Stimulated activated CD8-positive, alpha-beta memory T cell treated with anti-CD3 and anti-CD28 coated beads, Interleukin-4, amount 100 ng/mL, for 4 hours (primary cell): ENCODE measurements at places on chromosomes 12 and 14.

DNA sequence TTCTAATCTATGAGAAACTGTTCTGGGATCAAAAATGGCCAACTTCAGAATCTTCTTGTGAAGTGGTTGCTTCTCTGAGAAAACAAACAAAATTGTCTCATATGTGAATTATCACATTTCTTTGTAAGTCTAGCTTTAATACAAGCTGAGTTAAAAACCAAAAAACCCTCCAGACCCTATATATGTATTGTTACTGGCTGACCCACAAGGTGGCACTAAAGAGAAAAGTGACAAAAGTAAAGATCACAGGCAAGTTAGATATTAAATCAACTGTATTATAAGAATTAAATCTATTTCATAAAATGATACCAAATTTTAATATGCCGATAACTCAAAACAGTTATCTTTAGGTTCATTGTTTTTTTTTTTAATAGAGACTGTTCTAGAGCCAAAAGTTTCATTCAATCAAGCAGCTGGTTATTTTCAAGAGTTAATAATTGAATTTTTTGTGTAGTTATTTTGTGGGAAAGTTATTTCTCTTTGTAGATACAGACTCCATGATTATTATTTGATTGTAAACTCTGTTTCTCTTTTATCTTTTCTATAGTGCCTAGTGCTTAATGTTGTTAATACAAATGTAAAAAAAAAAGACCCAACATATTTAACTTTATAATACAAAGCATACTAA is 7.5 kb upstream of the TRHDE start:
- DNase-seq: no peak

- DNase-seq: no peak
Measured at GRCh38 chr12:71896205-71896882, 42.3 kb upstream of the TPH2 start.

DNA sequence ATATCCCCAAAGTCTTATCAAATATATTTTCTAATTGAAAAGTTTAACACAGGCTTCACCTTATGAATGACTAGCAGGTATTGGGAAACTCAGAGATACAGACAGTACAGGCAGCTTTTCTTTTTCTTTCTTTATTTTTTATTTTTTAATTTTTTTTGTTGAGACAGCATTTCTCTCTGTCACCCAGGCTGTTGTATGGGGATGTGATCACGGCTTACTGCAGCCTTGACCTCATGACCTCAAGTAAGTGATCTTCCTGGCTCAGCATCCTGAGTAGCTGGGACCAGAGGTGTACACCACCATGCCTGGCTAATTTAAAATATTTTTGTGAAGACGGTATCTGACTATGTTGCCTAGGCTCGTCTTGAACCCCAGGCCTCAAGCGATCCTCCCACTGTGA is 85.0 kb downstream of the BRMS1L start:
- DNase-seq: no peak

- no peak for DNase-seq
Measured at GRCh38 chr12:110745542-110746284, 3.0 kb upstream of the PPP1CC start.

DNA sequence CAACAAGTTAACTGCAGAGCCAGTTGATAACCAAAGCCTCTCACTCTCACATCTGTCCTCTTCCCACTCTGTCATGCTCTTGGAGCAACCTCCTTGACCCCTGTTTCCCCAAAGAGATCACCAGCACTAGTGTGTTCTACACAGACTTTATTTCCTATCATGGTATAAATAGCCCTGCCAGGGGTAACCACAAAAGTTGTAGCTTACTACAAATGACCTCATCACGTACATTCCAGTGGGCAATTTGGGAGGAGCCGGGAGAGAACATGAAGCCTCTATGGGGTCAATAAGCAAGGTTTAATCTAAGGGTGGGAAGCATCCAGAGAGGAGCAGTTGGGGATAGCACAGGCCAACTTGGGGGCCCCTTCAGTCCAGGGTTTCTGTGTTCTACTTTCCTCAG is 186.5 kb downstream of the KCNA5 start:
- DNase-seq: no peak

DNA sequence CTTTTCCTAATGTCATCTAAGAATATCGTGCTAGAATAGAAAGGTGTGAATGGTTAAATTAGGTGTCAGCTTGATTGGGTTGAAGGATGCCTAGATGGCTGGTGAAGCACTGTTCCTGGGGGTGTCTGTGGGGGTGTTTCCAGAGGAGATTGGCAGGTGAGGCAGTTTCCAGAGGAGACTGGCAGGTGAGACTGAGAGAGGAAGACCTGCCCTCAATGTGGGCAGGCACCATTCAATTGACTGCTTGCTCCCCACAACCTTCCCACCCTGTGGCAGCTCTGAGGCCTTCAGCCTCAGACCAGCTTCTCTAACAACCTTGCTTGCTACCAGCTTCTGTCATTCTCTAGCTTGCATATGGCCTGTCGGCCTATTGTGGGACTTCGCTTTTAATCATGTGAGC is 9.2 kb downstream of the RNASE9 start:
- DNase-seq: no peak

DNA sequence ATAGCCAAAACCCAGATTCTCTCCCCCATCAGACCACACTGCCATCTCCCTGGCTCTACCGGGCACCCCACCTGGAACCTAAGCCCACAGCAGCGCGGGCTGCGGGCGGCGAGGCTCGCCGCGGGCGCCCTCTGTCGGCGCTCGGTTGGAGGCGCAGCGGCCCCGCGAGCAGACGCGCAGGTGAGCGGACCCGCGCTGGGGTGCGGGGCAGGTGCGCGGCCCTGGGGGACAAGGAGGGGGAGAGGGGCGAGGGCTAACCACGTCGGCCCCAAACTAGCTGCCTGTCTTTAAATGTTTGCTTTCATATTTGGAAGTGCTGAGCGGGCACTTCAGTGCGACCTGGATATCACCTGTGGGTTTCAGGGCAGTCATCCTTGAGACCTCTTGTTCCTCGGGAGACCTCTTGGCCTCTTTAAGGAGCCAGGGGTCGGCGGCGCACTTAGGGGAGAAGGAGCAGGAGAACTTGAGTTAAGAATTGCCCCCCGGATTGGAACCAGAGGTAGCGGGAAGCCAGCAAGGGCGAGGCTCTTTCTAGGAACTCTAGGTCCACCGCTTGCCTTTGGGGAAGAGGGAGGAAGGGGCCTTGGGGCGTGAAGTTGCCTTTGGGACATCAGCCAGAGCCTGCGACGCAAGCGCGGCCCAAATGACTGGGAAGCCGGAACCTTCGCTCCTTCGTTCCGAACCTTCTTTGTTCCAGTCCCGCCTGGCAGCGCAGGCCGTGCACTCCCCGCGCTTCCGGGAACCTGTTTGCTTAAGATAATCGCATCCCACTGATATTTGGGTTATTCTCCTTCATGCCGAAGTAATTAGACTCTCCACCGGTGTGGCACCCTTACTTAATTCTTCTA is 78.7 kb downstream of the NEDD1 start:
- DNase-seq: no peak

- DNase-seq: no peak
Measured at GRCh38 chr14:88825078-88825458, 617 bp downstream of the TTC8 start.

DNA sequence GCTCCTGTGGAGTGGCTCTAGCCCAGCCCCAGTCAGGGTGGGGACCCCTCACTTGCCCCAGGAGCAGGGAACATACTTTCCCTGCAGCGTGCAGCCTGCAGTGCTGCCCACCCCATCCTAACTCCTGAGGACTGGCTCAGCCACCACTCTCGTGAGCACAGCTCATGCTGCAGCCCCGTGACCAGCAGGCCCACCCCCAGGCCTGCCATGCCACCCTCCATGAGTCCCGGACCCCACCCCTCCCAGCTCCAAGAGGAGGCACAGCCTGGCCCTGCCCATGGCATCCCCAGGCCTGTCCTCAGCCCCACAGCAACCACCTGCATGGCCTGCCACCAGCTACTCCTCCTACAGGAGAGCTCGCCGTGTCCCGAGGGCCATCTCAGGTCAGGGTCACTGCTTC is 3.9 kb upstream of the JAG2 start:
- DNase-seq: no peak

DNA sequence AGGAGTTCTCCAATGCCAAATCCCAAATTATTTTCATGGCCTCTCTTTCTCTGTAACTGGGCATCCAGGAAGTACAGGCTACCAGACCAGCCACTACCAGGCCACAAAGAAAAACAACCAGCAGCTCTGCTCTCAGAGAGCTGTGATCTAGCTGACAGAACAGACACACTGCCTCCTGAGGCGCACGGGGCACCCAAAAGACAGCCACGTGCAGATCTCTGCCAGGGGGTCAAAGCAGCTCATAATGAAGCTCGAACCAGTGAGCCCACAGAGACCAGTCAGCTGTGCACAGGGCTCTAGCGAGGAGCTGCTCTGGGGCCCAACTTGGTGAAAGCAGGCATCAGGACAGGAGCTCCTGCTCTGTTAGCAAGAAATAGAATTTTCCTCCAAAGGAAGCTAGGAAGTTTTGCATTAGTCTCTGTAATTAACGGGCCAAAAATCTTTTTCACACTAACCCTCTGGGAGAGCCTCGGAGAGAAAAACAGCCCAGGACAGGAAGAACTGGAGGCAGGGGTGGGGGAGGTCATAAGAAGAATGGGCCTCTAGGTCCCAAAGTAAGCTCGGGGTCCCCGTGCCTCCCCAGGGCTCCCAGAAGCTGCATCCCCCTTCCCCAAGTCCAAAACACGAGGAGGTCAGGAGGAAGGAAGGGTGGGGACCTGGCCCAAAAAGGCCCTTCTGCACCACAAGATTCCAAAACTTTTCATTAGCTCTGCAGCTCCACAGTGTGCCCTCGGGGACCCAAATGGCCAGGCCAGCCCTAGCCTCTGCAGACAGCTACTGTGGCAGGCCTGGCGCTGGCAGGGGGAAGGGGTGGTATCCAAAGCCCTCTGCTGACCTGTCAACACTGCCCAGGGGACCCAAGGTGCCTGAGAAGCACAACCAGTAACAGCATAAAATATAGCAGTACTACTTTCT is 30.2 kb downstream of the ACTN1 start:
- DNase-seq: no peak

DNA sequence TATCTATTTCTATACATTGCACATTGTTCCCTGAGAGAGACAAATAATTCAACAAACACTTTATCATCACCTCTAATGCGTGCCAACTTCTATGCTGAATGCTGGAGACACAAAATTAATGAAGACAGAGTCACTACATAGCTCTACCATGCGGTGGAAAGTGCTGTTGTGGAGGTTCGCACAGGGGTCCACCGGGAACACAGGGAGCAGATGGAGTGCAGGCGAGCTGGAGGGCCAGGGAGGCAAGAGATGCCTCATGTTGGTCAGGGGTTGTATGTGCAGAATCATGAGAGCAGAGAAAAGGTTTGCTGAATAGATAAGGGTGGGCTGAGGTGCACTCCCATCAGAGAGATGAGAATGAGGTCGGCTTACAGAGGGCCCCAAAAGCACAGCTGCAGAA is 25.2 kb downstream of the FAM234B start:
- no peak for DNase-seq

- DNase-seq: no peak
Measured at GRCh38 chr14:71408362-71409030, 501.2 kb downstream of the PCNX1 start.

DNA sequence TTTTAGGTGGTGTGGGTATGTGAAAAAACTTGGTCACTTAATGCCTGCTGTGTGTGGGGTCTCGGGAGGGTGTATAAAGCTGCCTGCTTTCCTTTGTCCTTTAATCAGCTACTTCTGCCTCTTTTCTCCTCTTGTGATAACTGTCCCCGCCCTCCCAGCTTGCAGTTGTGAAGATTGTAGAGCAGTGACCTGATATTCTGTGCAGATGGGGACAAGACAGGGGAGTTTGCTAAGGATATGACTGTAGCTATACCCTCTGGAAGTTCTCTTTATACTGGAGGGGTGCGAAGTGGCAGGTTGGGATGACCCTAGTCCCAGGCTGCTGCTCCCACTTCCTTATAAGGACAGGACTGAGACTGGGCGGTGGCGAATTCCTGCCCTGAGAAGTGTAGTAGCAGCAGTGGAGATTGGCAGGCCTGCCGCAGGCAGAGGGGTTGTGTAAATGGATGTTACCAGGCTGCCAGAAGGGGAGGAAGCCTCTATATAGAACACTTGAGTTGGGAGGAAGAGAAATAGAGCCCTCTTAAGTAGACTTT is 835 bp downstream of the MYL6 start:
- no peak for DNase-seq

- DNase-seq: no peak
Measured at GRCh38 chr14:91919814-91920213, 27.7 kb downstream of the FBLN5 start.
